ENCODE measurements at places on chromosomes 7 and 10.
A peak's percentile ranks its signal among the peaks of the same experiment; 100 is the strongest.

GRCh38 chr7:134527979-134528371 lies 608 bp downstream of the AKR1B10 start:
- DNase-seq = peak; percentile 80

GRCh38 chr7:75619636-75620035 lies 119.1 kb downstream of the HIP1 start:
- DNase-seq = no peak

DNA sequence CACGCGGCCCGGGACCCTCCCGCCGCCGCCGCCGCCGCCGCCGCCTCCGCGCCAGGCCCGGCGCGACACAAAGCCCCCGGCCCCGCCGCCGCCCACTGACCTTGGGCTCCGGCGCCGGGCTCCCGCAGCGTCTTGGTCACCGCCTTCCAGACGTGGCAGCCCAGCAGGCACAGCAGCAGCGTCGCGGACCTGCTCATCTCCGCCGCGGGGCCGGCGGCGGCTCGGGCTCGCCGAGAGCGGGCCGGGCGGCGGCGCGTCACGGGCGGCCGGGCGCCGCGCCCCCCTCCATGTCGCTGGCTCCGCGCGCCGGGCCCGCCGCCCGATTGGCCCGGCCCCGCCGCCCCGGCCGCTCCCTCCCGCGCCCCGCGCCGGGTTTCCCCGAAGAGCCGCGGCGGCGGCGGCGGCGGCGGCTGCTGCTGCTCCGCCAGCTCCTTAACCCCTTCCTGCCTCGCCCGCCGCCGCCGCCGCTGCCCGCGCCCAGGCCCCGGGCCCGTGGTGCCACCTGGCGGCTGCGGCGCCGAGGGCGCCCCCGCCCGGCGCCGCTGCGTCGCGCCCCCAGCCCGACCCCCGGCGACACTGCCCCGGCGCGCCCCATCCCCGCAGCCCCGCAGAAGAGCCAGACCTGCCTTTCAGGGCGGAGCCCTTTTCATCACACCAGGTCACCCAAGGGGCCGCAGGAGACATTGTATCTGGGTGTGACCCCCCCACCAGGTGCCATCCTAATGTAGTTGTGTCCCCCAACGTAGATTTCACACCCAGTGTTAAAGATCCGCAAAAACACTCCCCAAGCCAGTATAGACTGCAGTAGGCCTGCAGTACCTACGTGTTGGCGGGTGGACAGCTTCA lies at the start of gene FAM171A1:
TSS of gene FAM171A1 (minus strand) at position 434 of the 846 bp plus-strand sequence. CDS start at position 197, 237 bp downstream.
- peak; percentile 77 for DNase-seq

DNA sequence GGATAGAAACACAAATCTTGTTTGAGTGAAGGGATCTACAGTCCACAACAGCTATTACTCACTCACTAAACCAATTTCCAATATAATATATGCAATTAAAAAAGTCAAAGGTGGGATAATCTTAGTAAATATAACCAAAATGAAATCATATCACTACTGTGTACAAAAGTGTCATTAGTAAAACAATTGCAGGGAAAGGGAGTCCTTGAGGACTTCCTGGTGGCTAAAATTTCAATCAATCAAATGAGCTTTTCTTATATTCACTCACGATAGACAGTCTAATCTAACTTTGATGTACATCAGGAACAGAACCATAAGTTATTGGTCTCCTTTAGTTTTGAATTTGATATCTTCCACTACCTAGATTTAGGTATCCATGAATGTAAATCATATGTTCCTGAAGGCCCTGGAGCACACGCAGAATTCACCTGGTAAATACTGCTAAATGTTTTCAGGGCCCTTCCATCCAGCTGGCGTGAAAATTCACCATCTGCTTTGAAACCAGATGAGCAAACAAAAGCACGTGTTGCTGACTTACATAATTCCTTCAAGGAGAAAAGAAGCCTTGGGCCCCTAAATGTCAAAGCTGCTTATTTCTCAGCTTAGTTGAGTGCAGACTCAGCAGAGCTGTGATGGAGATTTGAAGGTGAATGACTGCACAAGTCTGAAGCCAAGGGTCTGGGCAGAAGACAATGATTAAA lies 159.3 kb upstream of the TMEM196 start:
- no peak for DNase-seq

- DNase-seq = peak; percentile 89
Measured at GRCh38 chr10:125411724-125412123, 251.4 kb upstream of the CTBP2 start.

- peak; percentile 66 for DNase-seq
Measured at GRCh38 chr7:34128762-34129161, 223.4 kb downstream of the BMPER start.

DNA sequence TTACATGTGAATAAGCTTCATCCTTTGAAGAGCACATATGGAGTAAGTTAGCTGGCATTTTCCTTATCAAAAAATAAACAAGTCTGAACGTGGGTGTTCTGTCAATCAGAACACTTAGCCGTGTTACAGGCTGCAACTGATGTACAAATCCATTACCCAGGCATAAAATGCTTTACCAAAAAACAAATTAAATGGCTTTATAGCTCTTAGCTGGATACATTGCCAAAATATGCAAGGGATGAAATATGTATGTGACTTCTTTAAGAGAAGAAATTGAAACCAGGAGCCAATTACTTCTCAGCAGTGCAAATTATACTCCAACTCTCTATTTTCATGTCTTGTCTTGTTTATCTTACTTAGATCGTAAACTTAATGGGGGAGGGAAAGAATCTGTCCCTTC lies 214.8 kb downstream of the DGKB start:
- peak; percentile 37 for DNase-seq

DNA sequence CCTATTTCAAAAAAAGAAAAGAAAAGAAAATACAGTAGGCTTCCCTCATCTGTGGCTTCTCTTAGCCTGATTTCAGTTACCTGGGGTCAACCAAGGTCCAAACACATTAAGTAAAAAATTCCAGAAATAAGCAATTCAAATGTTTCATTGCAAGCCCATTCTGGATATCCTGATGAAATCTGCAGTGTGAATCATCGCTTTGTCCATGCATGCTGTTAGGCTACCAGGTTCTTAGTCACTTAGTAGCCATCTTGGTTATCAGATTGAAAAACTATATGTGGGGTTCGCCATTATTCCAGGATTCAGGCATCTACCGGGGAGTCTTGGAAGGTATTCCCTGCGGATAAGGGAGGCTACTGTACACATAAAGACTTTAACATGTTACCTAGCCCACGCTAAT lies 991 bp upstream of the FAM204A start:
- DNase-seq = peak; percentile 72

DNA sequence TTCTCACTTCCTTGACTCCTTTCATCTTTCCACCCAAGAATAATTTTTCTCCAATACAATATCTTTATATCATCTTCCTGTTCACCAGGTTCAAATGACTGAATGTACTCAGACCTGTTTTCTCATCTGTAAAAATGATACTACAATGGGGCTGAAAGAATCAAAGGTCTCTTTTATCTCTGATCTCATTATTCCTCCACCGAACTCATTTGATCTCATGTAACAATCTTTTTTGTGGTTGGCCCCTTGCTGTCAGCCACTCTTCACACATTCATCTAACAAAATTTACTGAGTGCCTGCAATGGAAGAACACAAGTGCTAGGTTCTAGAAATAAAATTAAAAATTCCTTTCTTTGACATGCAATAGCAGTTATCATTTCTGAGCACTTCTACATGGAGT lies 65.0 kb downstream of the GRM8 start:
- no peak for DNase-seq

DNA sequence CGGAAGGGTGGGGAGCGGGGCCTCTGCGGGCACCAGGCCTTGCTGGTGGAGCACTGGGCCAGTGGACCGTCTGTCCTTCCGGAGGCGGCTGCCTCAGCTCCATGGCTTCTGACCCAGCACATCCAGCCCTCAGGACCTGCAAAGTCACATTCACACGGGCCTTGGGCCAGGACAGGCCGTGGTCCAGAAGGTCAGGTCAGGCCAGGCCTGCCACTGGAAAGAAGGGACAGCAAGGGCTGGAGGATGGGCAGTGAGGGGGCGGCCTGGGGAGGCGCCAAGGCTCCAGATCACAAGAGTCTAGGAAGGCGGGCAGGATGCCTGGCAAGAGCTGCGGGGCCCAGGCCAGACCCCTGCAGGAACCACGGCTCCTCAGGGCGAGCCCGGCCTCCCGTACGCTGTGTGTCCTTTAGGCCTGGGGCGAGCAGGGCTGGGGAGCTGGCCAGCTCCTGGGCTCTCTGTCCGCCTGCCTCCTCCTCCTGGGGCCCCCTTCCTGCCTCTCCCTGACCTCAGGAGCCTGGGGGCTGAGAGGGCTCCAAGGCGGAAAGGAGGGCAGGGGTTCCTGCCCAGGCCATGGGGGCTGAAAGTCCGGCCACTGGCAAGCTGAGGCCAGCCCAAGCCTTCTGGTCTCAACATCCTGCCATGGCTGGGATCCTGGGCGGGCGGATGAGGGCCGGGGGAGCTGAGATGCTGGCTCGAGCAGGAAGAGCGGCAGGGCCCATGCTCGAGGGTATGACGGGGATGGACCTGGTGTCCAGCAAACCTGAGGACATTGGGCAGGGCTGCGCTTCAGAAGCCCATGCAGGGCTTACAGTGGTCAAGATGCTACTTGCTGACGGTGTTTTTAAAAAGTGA lies 225.8 kb downstream of the ELFN1 start:
- DNase-seq = no peak

DNA sequence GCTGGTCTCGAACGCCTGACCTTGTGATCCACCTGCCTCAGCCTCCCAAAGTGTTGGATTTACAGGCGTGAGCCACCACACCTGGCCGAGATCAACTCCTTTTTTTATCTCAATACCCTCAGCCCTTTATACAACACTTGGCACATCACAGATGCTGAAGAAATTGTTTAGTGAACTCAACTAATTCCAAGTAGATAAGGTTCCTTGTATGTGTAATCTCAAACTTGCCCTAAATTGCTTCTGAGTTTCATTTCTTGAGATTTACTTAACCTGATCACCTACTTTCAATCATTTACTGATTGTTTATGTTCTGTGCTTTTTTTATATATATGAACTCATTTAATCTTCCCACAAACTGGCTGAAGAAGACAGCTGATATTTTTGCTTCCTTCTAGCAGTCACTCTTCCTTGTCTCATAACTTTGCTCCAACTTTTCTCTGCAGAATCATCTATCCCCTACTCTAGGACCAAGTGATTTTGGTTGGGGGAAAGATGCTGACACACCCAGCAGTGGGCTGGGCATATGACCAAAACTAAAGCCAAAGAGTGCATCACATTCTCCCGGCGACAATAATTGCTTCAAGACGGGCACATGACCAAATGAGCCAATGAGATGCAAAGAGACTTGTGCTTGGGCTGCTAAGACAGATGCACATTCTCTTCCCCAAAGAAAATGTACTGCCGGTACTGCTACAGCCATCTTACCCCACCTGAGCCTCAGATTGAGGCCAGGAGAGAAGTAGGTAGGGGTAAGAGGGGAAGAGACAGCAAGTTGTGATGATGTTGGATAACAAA lies 40.3 kb upstream of the ARID5B start:
- DNase-seq = no peak

DNA sequence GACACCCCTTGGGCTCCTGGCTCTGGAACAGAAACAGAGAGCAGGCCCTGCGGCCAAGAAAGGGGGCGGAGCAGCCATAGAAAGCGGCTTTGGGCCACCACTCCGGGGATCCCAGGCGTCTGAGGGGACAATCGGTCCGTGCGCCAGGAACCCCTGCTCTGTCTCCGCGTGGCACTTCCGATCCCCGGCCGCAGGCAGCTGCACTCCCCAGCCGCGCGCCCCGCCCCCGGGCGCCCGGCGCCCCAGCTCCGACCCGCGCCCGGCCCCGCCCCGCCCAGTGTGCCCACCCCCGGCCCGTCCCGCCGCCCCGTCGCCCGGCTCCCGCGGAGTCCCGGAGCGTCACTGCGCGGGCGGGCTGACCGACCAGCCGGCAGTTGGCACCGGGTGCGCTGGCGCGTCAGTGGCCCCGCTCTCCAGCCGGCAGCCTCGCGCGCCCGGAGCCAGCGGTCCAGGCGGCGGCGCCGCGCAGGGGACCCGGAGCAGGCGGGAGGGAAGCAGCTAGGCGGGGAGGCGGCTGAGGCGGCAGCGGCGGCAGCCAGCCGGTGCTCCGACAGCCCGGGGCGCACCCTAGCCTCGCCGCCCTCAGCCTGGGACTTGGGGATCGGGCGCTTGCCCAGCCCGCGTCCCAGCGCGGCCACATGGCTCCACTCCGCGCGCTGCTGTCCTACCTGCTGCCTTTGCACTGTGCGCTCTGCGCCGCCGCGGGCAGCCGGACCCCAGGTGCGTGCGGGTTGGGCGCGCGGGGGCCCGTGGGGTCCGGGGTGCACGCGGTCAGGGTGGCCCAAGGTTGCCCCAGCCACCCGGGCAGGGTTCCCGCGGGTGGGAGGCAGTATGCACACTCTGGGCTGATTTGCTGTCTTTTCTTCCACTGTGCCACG lies at the start of gene ADAMTS14:
TSS of gene ADAMTS14 (plus strand) at position 342 of the 878 bp plus-strand sequence. CDS start at position 639, 297 bp downstream.
- peak; percentile 47 for DNase-seq

DNA sequence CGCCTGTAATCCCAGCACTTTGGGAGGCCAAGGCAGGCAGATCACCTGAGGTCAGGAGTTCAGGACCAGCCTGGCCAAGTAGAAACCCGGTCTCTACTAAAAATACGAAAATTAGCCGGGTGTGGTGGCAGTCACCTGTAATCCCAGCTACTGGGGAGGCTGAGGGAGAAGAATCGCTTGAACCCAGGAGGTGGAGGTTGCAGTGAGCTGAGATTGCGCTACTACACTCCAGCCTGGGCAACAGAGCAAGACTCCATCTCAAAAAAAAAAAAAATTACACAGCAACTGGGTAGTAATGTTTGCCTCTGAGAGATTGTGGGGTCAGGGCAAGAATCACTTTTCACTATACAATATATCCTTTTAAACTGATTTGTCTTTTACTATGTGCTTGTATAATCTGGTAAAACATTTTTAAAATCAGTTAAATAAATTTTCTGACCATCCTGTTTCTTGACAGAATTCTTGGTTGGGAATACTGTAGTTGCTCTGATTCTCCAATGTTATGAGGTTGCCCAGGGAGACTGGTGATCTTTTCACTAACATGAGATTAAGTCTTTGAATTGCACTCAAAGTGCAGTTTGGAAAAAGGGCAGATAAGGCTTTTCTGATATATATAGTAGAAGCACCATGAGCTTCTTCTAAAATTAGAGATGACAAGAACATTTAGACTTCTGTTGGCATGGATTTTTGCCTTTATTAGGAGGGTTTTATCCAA lies 1.5 kb downstream of the ENTPD7 start:
- DNase-seq = peak; percentile 53

DNA sequence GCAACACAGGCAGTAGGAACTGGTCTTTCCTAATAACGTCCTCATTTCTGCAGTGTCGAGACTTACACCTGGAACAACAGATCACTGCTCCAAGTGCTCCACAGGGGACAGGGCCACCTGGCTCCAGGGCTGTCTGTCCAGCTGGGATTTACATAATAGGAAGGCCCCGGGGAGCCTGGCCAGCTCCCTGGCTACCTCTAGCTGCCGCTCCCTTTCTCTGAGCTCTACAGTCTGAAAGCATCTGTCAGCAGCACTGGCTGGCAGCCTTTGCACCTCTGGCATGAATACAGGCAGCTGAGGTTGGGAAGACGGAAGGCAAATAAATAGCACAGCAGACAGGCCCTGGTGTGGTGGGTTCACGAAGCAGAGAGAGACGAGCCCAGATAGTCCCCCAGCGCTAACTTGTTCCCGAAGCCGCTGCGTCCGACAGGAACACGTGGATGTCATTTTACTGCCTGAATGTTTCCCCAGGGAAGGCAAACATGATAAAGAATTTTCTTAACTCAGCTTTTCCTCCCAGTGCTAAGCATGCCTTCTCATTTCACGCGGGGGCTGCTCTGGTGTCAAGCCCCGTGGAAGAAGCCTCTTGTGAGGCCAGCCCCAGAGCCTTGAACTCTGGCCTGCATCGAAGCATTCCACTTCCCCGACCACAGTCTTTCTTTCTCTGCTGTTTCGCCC lies 105.4 kb downstream of the ITIH5 start:
- DNase-seq = no peak
